ENCODE measurements at places on chromosomes 13 and 19. TPM values are rescaled to one million over a fixed set of nuclear protein-coding genes. Genes with fewer than 3 reads are reported as not detected.
A peak's percentile ranks its signal among the peaks of the same experiment; 100 is the strongest.

DNA sequence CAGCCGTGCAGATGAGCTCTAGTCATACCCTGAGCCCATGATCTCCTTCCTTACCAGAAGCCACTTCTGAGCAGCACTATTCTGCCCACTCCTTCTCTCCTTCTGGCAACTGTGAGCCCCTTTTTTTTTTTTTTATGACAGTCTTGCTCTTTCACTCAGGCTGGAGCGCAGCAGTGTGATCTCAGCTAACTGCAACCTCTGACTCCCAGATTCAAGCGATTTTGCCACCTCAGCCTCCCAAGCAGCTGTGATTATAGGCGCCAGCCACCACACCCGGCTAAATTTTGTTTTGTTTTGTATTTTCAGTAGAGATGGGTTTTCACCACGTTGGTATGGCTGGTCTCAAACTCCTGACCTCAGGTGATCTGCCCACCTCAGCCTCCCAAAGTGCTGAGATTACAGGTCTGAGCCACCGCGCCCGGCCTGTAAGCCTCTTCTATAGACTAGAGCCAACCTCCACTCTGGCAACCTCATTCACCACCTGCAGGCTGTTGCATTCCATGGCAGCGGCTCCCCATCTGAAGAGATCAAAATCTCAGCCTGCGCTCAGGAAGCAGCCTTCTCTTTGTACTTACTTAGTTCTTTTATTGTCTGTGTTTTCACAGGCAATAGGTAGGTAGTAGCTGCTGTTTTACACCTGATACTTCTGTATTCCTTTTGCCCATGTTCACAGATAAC, 34.8 kb upstream of the NDFIP2 start:
- no peak for DNase-seq

The C19orf67 gene
- not detected for total RNA-seq

- no peak for DNase-seq
These were observed 30.1 kb downstream of the EPS15L1 start for GRCh38 chr19:16441661-16442162.

The ZNF575 gene
- total RNA-seq: 0.17 TPM

DNA sequence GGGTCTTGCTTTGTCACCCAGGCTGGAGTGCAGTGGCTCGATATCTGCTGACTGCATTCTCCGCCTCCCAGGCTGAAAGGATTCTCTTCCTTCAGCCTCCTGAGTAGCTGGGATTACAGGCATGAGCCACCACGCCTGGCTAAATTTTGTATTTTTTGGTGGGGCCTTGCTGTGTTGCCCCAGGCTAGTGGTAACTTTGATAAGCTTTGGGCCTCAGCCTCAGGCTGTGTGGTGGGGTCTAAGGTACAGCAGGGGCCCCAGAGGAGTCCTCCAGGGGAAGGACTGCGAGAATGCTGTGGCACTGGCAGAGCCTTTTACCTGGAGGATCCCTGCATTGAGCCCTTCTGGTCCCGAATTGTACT, 7.2 kb downstream of the DOT1L start:
- DNase-seq: no peak

- peak; percentile 78 for DNase-seq
These were observed 12.9 kb downstream of the COL4A2 start for GRCh38 chr13:110319774-110320509.

Data from mammary epithelial cell (primary cell).